Ureter (tissue), 1 donor: ENCODE measurements at places on chromosomes 12 and 14. TPM values are rescaled to one million over a fixed set of nuclear protein-coding genes. Genes with fewer than 3 reads are reported as not detected.

DNA sequence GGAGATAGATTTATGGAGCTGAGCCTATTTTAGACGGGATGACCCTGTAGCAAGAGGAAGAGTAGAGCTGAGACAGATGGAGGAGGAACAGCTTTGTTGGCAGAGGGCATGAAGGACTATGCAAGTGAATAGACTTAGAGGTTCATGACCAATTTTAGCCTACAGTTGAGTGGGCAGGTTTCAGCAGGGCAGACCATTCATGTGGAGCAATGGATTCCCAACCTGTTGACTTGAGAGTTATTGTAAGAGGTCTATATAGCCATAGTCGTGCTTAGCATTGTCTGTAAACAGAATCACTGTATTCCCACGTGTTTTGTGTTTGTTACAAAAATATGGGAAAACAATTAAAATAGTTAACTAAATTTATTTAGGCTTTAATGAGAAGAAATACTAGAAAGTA, 116.8 kb downstream of the CFAP54 start:
- DNase-seq, result no peak

The SOAT2 gene
- 0.18 TPM for total RNA-seq

- no peak for DNase-seq
Observed at GRCh38 chr12:18696971-18697602, 40.7 kb downstream of the PLCZ1 start.

GRCh38 chr12:88471331-88472045, 108.8 kb downstream of the KITLG start:
- no peak for DNase-seq

The AKAP3 gene
- total RNA-seq, result 4.2 TPM

DNA sequence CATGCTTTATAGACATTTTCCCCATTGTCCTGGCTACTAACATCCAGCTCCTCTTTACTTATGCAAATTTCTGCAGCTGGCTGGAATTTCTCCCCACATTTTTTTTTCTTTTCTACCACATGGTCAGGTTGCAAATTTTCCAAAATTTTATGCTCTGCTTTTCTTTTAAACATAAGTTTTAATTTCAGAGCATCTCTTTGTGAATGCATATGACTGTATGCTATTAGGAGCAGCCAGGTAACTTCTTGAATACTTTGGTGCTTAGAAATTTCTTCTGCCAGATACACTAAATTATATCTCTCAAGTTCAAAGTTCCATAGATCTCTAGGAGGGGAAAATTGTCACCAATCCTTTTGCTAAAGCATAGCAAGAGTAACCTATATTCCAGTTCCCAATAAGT, 365.9 kb downstream of the LRFN5 start:
- DNase-seq, result no peak

The SLC10A1 gene
- 0.23 TPM for total RNA-seq

DNA sequence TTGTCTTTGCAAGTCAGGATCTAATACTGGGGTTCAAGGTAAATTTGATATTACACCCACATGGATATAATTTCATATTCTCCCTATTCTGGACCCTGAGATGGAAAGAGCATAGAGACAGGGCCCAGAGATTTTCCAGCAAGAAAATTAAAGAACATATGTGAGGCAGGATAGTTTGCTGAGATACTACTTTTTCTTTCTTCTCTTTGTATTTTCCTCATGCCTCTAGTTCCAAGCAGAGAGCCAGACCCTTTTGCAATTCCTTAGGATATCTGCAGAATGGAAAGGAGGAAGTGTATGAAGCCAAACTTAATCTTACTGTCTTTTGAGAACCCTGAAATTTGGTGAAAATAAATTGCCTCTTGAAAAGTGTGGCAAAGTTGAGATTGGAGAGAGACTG, 34.0 kb upstream of the RNASE3 start:
- no peak for DNase-seq

GRCh38 chr12:43284486-43285158, 267.4 kb downstream of the ADAMTS20 start:
- no peak for DNase-seq

The ING4 gene
- 39.3 TPM for total RNA-seq

The DBX2 gene
- total RNA-seq, result 0.73 TPM

GRCh38 chr14:74411671-74412070, 14.3 kb downstream of the SYNDIG1L start:
- DNase-seq, result no peak

DNA sequence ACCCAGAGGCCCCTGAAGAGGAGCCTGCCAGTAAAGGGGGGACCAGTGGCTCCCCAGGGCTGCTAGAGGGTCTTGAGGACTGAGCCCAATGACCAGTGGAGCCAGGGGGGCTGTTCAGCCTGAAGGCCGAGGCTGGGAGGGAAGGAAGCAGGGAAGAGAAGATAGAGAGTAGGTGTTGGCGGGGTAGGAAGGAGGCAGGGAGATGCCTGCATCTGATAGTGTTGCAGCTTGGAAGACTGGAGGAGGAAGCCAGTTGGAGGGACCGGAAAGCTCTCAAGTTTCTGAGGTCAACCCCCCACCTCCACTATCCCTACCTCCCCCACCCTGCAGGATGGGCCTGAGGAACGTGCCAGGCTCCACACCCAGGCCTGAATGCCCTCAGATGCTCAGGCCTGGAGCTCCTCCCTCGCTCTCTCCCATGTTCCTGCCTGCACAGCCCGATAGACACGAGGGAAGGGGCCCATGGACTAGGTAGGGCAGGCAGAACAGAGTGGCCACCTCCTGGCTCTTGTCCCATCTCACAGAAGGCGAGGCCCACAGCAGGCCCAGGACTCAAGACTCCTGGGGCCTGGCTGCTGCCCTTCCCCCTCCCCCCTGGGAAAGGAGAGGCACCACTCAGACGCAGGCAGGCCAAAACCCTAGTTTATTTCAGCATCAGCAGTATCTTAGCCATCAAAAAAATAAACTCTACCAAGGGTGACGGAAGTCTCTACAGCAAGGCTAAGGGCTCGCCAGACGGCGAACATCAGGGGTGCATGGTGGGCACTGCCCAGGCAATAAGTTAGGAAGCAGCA, 3.4 kb downstream of the CKB start:
- no peak for DNase-seq

DNA sequence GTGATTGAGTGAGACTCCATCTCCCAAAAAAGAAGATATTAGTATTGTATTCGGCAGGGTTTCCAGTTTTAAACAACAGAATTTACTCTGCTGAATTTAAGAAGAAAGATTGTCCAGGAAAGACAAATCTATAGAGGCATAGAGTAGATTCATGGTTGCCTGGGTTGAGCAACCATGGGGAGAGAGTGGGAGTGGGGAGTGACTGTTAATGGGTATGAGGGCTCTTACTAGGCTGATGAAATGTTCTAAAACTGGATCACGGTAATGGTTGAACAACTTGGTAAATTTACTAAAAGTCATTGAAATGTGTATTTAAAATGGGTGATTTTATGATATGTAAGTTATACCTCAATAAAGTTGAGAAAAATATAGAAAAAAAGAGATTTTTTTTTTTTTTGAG, 13.9 kb upstream of the C12orf76 start:
- DNase-seq, result no peak

The TMTC3 gene
- 24.6 TPM for total RNA-seq

DNA sequence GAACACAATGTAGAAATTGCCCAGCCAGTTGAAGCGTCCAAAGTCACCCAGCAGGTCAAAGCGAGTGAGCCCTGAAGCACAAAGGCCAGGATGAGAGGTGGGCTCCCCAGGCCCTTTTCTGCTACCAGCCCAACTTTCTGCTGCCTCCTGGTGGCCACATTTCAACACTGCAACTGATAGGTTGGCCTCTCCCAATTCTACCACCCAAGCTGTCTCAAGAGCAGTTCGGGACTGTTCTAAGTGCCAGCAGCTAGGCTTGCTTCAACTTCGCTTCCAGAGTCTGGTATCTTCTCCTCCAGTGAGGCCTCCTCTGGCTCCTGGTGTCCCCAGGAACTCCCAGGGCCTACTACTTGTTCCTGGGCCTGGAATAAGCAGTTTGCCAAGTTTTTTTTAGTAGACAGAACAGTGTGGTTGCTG, 3.4 kb upstream of the DHH start:
- no peak for DNase-seq

DNA sequence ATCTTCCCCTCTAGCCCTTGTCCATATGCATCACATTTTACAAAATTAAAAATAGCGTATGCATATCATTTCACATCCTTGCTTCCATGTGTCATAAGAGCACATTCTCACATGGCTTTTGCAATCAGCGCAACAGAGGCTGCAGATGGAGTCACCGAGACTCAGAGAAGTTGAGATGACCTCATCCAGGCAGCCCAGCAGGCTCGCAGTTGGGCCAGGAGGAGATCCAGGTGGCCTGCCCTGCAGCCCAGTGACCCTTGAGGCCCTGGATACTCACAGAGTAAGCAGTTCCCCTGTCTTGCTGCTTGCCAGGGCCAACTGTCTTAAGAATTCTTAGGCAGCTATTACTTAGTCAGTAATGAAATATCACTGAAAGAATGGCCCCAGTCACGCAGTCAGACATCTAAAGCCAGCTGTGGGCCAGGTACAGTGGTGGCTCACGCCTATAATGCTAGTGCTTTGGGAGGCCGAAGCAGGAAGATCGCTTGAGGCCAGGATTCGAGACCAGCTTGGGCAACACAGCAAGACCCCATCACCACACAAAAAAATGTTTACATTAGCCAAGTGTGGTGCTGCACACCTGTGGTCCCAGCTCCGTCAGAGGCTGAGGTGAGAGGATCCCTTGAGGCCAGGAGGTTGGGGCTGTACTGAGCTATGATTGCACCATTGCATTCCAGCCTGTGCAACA, 9.1 kb downstream of the CAMKK2 start:
- no peak for DNase-seq

DNA sequence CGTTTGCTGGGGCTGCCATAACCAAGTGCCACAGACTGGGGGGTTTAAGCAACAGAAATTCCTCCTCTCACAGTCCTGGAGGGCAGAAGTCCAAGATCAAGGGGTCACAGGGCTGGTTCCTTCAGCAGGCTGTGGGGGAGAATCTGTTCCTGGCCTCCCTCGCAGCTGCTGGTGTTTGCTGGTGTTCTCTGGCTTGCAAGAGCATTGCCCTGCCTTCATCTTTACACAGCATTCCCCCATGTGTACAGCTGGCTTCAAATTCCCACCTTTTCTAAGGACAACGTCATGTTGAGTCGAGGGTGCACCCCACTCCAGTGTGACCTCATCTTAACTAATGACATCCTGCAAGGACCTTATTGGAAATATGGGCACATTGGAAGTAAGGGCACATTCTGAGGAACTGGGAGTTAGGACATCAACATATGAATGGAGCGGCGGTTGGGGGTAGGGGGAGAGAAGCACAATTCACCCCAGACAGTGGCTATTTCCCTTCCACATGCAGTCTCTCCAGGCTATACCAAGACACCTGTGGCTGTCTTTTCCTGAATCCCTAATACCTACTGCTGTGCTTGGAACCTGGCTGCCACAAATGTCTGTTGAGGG, 123.6 kb downstream of the FOXN3 start:
- DNase-seq, result no peak

DNA sequence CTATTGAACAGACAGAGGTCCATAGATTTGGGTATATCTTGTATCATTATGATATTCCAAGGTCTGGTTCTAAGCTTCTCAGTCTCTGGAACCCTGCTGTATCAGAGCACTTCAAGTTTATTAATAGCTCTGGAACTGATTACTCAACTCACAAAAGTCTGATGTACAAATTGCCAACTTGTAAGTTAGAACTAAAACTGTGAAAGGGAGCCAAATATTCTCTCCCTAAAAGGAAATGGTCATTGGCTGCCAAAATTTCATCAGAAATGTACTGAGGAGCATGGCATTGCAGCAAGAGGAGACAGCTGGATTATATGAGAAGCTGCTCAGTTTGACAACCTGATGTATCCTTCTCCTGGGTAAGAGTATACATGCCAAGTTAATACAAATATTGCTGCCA, 828.8 kb upstream of the SEL1L start:
- no peak for DNase-seq

The ANKS1B gene
- 9.6 TPM for total RNA-seq

- DNase-seq, result no peak
Observed at GRCh38 chr14:67837011-67837624, 17.5 kb downstream of the RAD51B start.

DNA sequence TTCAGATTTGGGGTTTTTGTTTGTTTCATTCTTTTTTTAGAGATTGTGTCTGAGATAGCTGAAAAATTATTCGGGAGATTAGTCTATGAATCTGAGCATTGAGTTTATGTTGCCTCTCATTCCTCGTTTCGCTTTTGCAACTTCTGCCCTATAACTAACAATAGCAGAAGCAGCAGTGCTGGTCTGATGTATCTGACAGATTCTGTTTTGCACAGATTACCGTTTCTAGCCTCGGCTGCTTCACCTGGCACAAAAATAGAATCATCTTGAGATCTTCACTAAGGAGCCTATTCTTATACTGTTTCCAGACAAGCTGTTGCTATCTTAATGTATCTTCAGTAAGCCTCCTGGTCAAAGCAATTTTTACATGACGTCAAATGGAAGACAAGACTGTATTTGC, 29.2 kb downstream of the KCNJ8 start:
- no peak for DNase-seq

The GPR162 gene
- total RNA-seq, result 2.5 TPM

The TMPRSS12 gene
- total RNA-seq, result not detected

DNA sequence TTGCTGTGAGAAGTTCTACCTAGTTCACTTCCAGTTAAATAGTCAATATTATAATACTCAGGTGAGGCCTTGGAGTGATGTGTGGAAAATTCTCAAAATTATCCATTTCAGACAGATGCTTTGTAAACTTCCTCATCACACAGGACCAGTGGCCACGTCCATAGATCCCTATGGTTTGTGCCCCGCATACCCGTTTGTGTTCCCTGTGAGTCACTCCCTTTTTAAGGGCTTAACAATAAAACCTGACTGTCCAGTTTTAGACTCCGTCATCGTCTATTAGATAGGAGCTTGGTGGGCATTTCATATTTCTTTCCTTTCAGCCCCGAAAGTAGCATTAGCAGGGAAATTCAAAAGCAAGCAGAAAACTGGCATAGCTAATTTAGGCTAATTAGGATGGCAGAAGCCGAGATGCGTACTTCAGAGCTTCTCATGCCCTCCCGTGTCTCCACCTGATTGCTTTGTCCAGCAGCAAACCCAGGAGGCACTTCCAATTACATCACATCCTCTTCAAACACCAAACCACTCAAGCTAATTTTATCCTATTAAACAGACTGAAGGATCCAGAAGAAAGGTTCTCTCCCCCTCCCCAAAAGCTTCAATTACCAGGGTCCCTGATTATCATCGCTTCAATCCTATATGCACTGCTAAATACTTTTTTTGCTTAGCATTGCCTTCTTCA, 186.6 kb upstream of the OTX2 start:
- no peak for DNase-seq

The TESPA1 gene
- 1.3 TPM for total RNA-seq

The APOF gene
- not detected for total RNA-seq

DNA sequence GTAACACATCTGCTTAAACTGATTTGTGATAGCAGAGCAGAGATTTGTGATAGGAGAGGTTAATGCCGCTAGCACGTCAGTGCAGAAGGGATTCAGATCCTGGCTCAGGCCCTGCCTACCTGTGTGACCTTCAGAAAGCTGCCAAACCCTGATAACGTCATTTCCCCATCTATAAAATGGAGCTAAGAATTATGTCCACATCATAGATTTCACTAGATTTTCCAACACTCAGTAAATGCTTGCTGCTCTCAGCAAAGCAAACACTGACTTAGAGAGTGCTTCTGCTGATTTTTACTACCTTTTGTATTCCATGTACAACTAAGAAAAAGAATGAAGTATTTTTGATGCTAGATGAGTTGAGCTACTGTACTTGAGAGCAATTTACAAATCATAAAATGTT, 261.4 kb downstream of the ITPR2 start:
- DNase-seq, result no peak

The HOXC9 gene
- 1.7 TPM for total RNA-seq

The TRMT61A gene
- total RNA-seq, result 22.4 TPM
